ENCODE measurements at places on chromosomes 16 and 17.
A peak's percentile ranks its signal among the peaks of the same experiment; 100 is the strongest.

- DNase-seq, result no peak
These were observed 736 bp downstream of the CNP start for GRCh38 chr17:41967141-41967920.

DNA sequence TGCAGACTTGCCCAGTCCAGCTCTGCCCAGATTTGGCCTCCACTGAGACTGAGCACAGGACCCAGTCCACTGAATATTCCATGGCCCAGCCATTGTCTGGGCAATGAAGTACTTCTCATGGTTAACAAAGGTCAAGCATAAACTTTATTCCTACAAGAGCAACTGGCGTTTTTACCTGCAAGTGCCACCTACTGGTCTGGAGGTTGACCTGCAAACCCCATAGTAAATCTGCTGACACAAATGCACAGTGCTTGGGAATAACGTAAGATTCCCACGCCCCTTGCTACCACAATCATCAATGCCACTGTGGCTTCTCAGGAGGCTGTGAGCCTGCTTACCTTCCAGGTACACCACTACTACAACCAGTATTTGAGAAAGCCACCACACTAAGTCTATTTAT is 170.2 kb downstream of the CEP112 start:
- no peak for DNase-seq

- peak; percentile 47 for DNase-seq
These were observed 24.5 kb downstream of the RCVRN start for GRCh38 chr17:9880582-9880999.

GRCh38 chr16:10181196-10182162 is 749 bp downstream of the GRIN2A start:
- DNase-seq, result no peak

GRCh38 chr16:82735186-82735585 is 108.4 kb downstream of the CDH13 start:
- DNase-seq, result no peak
